ENCODE measurements at places on chromosomes 1 and 21.

DNA sequence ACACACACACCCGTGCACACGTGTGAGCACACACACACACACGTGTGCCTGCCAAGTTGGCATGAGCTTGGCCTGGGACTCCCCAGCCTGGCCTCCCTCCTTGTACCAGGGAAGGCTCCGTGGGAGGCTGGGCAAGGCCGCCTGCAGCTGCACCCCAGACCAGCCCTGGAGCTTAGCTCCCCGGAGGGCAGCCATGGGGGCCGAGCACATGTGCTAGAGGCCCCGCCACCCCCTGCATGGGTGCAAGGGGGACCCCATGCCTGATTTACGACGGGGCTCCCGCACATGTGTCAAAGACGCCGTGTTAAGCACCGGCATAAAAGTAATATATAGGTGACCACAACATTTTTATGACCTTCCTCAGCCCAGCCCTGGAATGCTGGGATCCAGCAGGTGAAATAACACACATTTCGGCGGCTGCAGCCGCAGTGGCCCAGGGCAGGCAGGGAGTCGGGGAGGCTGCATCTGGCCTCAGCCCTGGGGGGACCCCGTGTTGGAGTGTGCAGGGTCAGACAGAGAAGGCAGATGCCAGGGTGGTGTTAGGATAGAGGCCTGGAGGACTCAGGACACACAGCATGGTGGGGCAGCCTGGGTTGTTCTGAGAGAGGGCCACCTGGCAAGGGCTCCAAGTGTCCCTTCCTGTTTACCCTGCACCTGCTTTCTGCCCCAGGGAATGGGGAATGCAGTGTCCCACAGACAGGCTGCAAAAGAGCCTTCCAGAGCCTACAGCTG lies 56.3 kb downstream of the WNT9A start:
- no peak for DNase-seq

DNA sequence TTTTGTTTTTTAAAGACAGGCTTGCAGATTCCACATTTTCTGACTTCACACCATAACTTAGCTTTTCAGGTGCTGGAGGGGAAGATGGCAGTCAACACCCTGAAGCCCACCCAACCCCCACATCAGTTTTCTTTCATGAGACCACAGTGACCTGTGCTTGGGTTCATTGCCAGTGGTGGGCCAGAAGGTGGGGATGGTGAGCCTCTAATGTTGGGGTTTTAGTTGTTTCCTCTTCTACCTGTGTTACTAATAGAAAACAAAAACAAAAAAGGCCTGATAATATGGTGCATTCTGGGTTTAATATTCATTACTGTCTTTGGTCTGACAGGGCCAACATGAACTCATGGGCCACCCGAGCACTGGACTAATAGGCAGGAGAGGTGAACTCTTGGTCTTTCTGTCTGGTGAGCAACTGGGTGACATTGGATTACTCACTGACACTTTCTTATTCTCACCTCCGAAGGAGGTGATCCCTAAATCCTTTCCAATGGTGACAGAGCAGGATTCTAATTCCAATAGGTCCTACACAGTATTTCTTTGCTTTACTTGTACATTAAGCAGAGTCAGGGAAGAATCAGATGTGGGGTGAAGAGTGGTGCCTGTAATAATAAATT lies 132.8 kb downstream of the CLIC6 start:
- DNase-seq: peak; percentile 49

DNA sequence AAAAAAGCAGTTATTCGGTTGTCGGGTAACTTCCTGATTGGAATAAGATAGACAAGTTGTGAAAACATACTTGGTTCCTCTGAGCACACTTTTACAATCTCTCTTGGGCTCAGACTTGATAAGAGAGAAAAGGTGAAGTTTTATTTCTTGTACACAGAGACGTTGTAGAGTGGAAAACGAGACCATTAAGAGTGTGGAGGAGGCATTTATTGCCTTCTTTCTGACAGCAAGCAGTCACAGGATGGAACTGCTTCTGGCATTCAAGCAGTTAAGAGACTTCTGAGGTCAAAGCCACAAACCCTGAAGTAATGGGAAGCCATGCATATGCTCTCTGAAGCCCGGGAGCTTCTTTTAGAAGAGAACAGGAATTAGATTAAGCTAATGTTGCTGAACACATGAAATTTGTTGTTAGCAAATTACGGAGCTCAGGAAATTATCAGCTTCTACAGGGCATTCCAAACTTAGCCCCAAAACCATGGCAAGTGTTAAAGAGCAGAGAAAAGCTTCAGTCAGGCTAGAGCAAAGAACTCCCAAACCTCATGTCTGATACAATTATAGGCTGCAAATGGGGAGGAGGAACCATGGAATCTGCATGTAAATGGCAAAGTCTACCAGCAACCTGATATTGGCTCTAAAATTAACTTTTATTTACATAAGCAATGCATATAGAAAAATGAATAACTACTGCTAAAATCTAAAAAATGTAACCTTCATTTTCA lies 26.0 kb downstream of the S1PR1 start:
- no peak for DNase-seq

GRCh38 chr1:209063767-209064659 lies 519.5 kb upstream of the CAMK1G start:
- no peak for DNase-seq

DNA sequence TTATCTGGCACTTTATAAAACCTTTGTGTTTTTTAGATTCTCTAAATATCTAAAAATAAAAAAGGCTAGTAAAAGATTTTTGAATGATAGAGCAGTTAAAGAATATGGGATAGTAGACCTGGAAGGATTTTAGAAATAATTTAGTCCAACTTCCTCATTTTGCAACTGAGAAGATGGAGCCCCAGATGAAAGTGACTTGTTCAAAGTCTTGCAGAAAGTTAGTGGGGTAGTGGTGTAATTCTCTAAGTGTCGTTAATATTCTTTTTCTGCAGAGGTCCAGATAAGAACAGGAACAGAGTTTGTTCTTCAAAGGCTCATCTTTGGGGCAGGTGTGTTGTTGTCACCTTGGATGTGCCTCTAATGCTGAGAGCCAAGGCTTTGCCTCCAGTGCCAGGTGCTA lies 159.5 kb downstream of the DISC1 start:
- DNase-seq: no peak

DNA sequence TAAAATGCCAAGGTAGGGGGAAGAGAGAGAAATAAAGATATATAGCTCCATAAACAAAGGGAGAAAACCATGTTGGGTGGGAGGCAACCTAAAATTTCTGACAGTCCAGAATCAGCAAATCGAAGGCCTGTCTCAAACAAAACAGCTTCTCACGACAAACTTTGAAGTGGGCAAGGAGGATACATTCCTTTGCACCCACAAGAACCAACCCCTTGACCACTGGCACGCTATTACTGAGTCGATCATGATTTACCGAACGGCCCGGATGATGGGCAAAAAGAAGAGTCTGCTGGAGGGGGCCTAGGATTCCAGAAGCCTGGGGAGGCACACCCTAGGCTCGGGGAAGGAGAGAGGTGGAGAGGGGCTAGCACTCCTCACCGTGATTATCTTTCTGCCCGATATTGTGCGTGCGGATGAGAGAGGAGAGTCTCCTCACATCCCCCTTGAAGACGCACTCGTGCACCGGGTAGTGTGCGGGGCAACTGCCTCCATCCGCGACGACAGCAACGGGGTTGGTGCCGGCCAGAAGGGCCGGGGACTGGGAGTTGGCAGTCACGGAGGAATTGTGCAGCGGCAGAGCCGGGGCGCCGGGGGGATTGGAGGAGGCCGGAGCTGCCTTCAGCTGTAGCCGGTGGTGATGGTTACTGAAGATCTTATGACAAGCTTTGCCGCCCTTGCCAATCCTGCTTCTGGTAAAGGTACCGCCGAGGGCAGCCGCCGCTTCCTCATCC lies 756 bp downstream of the ANKRD13C start:
- peak; percentile 29 for DNase-seq

- no peak for DNase-seq
Observed at GRCh38 chr1:40740039-40740996, 43.3 kb upstream of the KCNQ4 start.

GRCh38 chr1:213104604-213105003 lies 53.6 kb downstream of the RPS6KC1 start:
- DNase-seq: no peak

DNA sequence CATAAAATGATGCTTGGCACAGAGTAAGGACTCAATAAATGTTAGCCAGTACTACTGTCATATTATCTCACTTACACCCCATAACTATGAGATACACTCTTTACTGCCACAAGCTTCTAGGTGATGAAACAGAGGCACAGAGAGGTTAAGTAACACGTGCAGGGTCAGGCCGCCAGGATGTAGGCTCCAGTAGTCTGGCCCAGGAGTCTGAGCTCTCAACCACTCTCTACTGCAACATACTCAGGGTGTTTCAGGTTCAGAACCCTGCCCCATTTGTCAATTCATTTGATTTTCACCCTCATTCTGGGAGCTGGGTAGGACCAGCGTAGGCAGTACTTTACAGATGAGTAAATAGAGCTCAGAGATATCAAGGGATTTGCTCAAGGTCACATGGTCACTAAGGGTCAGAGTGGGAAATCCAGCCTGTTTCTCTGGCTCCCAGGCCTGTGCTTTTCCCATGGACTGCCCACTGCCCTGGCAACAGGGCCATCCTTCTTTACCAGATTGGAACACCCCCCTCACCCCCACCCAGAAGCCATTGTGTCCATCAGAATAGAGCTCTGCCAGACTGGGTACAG lies 21.2 kb downstream of the IQGAP3 start:
- DNase-seq: no peak

Data from bronchial epithelial cell (primary cell).